ENCODE measurements at places on chromosomes 3 and 15.

GRCh38 chr15:49769225-49769624 lies 148.4 kb downstream of the DTWD1 start:
- no peak for DNase-seq

DNA sequence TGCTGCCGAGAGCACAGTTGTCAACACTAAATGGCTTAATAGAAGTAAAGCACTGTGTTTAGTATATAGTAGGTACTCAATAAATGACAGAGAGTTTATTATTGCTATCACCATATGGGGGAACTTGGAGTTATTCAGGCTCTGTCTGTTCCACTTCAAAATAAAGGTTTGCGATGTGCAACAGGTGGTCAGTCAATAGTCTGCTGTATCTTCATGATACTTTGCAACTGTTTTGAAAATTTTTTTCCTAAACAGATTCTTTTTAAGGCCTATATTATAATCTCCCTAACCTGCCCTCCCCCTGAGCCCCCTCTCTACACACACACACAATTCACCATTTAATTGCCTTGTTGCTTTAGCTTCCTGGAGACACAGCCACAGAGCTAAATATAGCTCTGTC lies 164.7 kb upstream of the NR2F2 start:
- DNase-seq: no peak

GRCh38 chr3:123799544-123800361 lies 84.4 kb downstream of the MYLK start:
- DNase-seq: no peak

- DNase-seq: no peak
These were observed 31.0 kb downstream of the CEP63 start for GRCh38 chr3:134516905-134517304.

DNA sequence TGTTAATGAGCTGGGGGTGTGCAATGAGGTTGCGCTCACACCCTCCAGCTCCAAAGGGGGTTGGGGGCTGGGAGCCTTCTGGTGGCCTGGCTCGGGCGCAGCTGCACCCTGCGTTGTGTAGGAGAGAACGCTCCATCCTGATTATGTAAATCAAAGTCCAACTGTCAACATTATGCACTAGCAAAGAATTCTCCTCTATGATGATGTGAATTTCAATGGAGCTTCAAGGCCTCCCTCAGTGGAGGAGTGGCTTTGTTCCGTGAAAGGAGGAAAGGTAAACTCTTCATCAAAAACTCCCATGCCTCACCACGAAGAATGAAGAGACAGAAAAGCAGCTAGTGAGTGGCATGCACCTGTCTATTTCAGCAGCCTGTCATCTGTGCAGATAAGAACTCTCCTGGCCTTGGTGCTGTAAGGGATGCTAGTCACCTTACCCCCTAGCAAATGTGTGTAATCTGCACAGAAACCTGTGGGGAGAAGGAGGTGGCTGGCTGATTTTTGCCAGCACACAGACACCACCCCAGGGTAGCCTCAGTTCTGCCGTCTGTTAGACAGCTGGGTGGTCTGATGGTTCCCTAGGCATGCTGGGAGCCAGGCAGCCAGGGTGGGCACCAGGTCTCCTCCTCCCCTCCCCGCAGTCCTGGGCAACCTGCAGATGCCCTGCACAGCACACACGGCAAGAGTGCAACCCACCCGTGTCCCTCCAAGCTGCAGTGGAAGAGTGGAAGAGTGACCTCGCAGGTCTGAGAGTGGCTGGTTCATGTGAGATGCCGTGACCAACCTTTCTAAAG lies 47.0 kb upstream of the TRPM1 start:
- no peak for DNase-seq

- DNase-seq: peak; percentile 94
These were observed at the start of gene PIF1 for GRCh38 chr15:64825431-64826294. Gene PIF1, minus strand, starts transcription at chr15:64825647. Its CDS starts 1,312 bp downstream, at chr15:64824335.

DNA sequence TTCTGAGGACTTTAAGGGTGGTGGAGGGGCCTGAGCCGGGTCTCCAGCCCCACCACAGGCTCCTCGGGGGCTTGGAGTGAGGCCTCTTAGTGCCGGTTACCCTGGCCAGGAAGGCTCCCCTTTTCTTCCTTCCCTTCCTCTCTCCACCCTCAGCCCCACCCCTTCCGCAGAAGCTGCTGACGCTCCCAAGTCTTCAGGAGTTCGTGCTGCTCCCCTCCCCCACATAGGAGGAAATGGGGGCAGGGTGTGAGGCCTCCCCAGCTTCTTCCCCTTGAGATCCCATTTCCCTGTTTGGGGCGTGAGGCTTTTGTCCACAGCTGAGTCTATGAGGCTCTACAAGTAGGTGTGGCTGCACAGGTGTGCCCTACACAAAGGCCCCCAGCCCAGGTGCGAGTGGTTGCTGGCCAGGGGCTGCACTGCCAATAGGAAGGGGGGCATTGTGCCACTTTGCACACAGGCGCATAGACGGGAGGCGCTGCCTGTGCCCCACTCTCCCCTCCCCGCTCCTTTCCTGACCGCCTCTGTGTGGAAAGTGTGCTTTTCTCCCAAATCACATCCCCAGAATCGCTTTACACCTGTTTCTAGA lies 915 bp upstream of the CALML4 start:
- DNase-seq: peak; percentile 79

DNA sequence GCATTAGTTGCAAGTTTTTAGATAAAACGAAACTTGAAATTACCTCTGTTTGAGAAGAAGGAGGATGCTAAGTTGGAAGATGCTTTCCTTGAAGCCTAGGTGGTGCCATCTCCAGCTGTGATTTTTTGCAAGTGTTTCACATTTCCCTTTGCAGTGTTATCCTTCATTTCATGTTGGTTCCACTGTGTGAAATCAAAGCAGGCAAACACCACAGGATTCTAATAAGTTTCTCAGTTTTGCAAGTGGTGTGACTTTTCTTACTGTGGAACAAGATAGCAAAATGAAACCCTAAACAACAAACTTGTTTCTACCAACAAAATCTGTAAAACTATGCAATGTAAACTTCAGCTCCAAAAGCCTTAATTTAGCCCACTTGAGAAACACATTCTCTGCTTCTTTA lies 260.9 kb downstream of the OXSM start:
- DNase-seq: no peak

DNA sequence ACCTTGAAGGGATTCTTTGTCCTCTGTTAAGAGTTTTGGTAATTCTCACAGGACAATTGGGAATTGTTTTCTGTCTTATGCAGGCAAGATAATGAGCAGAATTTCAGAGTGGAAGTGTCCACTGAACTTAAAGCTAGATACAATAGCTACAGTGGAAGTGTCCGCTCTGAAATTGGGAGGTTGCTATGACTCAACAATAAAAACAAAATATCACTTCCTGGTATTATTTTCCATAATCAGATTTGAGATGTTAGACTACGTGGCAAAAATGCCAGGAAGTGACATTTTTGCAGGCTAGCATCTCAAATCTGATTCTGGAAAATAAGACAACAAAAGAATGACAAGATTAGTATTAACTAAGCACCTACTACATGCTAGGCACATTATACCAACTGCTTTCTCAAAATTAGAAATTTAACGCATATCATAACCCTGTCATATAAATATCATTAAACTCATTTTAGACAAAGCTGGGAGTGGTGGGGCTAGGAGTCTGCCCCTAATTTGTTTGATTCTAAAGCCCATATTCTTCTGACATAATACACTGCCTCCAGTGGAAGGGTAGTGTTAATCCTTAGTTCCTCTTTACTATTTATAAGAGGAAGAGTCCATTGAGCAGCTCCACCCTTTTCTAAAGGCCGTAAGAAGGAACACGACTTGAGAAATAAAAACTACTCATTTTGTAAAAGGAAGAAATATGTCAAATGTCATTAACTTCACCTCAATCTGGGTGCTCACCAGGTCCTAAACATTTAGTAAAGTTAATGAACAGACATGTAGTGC lies 266.9 kb upstream of the STT3B start:
- no peak for DNase-seq

DNA sequence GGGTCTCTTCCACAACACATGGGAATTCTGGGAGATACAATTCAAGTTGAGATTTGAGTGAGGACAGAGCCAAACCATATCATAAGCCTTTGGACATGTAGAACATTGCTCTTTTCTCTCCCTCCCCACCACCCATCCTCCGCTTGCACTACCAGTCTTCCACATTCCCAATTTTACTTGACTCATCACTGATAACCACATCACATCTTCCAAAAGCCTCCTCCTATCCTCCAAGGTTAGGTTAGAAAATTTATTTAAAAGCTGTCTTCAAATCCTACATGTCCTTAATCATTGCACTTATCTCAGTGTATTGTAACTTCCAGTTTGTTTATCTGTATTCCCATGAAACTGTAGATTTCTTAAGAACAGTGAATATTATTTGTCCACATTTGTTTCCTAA lies 10.4 kb downstream of the ZBED2 start:
- no peak for DNase-seq

GRCh38 chr3:24929521-24929920 lies 434.9 kb upstream of the THRB start:
- no peak for DNase-seq

DNA sequence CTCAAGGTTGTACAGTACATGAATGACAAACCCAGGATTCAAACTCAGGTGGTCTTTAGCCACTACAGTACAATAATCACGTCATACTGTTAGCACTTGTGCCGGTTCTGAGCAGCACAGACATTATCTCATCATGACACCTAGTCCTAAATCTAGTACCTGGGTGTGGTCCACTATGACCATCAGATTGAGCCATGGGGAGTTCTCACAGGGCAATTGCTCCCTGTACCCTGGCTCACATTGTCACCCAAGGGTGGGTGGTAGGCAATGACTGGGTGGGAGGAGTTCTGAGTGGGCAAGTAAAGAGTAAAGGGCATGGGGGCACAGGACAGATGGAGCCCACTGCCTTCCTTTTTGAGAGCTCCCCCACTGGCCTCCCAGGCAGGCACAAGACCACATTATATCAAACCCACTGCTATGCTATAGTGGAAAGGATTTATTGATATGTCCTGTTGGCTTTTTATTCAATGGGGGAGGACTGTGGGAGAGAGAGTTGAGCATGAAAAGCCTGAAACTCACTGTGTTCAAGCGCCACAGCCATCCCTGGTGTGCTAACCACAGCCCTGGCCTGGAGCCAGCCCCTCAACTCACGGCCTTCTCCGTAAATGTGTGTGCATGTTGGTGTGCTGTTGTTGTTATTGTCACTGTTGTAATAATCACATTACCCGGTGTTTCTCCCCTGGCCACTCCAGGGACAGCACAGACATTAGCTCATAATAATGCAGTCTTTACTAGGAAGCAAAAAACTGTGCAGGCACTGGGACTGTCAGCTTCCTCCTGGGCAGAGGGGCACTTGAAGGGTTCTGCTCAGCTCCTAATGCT lies 27.3 kb downstream of the ADCY5 start:
- DNase-seq: no peak

DNA sequence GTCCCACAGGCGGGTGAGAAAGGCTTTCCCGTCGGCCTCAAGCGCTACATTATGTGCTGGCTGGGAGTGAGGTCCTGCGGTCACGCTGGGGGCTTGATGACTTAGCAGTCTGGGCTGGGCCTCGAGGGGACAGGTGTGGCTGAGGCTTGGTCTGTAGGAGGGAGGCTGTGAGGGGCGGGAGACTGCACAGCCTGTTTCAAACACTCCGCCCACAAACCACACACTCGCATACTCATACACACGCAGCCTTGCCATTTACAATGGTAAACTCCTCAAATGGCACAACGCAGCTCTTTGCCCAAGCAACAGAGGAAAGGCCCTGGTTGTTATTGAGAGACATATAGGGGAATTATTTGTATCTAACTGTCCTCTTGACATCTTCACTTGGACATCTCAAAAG lies 32.4 kb upstream of the RASGRF1 start:
- no peak for DNase-seq

- DNase-seq: no peak
These were observed 95.5 kb downstream of the CHST2 start for GRCh38 chr3:143215059-143215458.

- no peak for DNase-seq
These were observed 315.9 kb downstream of the LSAMP start for GRCh38 chr3:116129187-116129946.

DNA sequence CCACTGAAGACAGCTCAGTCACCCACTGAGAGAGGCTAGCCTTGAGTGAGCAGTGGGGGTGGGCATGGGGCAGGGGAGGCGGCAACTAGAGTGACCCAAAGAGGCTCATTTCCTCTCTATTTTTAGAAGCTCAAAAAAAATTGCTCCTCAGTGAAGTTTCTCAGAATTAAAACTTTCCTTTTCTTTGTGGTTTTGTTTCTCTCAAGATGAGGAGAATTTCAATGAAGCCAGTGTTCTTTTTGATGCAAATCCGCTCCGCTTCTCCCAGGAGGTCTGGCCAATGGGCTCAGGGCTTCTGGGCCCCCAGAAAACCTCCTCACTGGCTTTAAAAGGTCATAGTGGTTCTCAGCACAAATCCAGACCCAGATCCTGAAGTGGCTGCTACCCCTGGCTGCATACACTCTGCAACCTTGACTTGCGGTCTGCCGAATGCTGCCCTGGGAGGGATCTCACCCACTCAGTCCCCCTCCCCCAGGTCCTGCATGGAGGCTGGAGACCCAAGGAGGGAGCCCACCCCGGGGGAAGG lies at the start of gene ACSBG1:
Gene ACSBG1, minus strand, starts transcription at position 51 of the 526 bp plus-strand sequence. CDS start 64 bp downstream, outside the sequence.
- no peak for DNase-seq

DNA sequence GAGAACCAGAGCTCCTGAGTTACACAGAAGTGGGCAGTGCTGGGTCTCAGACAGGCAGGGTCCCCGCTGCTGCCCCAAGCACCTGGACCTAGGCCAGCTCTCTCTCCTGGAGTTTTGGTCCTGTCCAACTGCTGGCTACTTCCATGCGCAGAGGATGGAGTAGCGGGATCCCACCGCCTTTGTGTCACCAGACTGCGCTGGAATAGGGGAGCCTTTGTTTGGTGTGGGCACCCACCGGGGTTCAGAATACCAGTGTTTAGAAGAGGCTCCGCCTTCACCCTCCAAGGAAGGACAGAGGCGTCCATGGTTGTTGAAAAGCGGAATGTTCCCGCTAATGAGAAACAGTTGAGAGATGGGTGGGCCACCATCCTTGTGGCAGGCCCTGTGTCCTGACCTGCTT lies 154.4 kb downstream of the DNAJB8 start:
- DNase-seq: no peak

- no peak for DNase-seq
These were observed 49.3 kb downstream of the CD200R1 start for GRCh38 chr3:112925560-112925959.

DNA sequence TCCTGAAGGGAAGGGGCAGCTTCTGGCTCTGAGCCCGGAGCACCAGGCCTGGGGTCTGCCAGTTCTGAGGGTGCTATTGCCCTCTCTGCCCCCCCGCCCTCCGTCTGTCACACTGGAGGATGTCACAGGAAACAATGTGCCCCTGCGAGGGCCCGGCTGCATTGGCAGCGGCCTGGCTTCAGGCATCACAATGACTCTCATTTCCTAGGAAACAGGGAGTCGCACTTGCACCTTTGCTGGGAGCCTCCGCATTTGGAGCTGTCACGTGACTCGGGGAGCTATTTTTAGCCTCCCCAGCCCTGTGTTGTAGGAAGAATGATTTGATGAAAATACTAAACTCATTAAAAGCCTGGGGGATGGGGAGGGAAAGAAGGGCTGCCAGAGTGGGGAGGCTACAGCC lies 518.9 kb downstream of the SHQ1 start:
- peak; percentile 38 for DNase-seq

GRCh38 chr15:56496635-56497034 lies 31.7 kb upstream of the MNS1 start:
- no peak for DNase-seq

GRCh38 chr15:83305704-83306291 lies 21.3 kb upstream of the BNC1 start:
- DNase-seq: no peak

- DNase-seq: peak; percentile 57
These were observed 35.7 kb downstream of the NGRN start for GRCh38 chr15:90300988-90301706.

- no peak for DNase-seq
These were observed 33.4 kb downstream of the SLCO3A1 start for GRCh38 chr15:91886878-91887277.

GRCh38 chr3:55226696-55227095 lies 260.4 kb downstream of the WNT5A start:
- DNase-seq: no peak

- no peak for DNase-seq
These were observed 21.2 kb downstream of the KATNBL1 start for GRCh38 chr15:34188711-34189110.
